ENCODE measurements at places on chromosomes 7 and 10.

DNA sequence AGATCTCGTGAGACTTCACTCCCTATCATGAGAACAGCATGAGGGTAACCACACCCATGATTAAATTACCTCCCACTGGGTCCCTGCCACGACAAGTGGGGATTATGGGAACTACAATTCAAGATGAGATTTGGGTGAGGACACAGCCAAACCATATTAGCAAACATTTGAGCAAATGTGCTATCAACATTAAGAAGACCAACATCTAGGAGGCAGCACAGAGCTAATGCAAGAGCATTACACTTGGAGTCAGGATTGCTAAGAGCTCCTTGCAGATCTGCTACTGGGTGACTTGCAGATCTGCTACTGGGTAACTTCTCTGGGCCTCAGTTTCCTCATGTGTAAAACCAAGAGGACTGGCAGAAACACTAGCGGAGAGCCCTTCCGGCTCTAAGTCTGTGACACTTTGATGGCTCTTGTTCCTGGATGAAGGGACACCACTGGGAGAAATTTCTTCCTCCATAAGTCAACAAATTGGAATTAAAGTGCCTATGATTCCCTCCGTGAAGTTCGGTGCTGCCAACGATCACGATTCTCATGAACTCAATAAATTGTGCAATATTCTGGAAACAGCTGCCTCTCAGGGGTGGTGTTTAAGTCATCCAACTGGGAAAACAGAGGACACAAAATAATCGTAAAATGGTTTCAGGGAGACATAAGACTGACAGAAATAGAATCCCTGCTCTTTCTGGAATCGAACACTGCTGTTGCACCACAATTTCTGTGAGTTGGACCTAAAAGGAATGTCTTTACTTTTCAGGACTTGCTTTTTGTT, 115.8 kb upstream of the ITGB1 start:
- no peak for DNase-seq

DNA sequence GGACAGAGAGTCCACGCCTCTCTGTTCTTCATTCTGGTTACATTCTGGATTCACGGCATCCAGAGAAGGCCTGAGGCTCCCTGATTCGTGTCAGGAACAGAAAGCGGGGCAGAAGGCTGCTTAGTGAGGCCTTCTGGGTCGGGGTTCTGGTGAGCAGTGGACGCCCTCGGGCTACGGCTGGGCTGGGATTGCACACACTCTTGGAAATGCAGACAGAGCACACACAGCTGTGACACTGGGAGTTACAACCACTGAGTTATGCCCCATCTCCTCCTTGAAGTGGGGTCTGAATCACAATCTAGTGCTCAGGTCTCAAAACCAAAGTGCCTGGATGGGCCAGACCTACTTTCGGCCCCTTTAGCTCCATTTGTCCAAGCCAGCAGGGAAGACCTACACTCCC, 156.9 kb upstream of the GDF10 start:
- DNase-seq = no peak

DNA sequence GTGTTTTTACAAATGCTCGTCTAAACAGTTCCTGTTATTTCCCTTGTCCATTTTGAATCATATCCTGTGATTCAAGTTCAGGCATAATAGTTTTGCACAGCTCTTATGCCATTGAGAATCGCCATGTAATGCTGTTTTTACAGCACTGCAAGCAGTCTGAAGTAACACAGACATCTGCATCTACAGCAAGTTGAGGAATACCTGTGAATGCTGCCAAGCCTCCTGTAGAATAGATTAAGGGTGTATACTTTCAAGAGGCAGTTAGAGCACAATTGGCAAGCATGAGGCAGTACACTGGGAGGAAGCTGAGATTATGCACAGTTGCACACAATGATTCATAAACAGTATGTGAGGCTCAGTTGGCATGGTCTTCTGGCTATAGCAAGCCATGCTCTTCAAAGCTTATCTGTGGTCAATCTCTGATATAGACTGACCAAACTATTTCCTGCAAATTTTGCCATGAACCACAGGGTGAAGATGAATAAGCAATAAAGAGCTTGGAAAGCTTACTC, 121.9 kb upstream of the AKR1E2 start:
- peak; percentile 32 for DNase-seq

GRCh38 chr10:69732147-69732825, 69.4 kb upstream of the COL13A1 start:
- DNase-seq = no peak

Measured in inflammatory macrophage treated with lipopolysaccharide for 1 hour (primary cell).